DMS79 treated with DMSO at 0.1 percent for 48 hours (cell line): ENCODE measurements at places on chromosomes 4 and X.

- DNase-seq: no peak
Measured at GRCh38 chr4:141016117-141016798, 117.0 kb downstream of the RNF150 start.

DNA sequence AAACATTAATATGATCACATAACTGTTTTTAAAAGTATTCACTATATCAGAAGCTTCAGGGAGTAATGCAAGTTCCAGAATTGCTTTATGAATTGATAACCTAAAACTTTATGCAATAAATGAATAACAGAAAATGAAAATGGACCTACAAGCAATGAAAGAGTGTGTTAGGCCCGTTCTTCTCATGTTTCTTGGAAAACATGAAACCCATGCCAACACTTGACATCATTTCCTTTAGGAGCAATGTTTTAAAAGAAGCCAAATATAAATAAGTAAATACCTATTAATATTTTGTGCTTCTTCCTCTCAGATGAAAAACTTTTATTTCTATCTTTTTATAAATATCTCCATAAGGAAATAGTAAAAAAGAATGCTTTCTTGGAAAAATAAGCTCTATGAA is 123.0 kb upstream of the GALNT7 start:
- no peak for DNase-seq

DNA sequence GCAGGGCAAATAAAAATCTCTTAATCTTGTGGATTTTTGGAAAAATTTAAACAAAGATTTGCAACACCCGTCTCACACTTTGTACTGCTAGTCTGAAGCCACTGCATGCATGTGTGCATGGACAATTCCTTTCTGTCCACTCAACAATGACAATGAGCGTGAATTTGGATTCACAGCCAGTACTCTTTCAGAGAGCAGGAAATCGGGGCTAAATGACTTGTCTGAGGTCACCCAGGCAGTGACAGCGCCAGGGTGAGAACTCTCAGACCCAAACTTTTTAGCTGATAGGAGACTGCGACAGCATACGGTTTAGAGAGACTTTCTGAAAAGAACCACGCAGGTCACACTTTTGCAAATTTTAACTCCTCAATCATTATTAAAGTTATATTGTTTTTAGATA is 90.9 kb downstream of the ZNF827 start:
- no peak for DNase-seq

GRCh38 chr4:13541720-13542576 is 2.4 kb downstream of the NKX3-2 start:
- no peak for DNase-seq

GRCh38 chrX:39367416-39367815 is 566.2 kb downstream of the MID1IP1 start:
- no peak for DNase-seq

GRCh38 chr4:125961626-125962025 is 646.9 kb downstream of the FAT4 start:
- DNase-seq: no peak

GRCh38 chr4:109389369-109390114 is 44.1 kb upstream of the SEC24B start:
- no peak for DNase-seq
